ENCODE measurements at places on chromosomes 6 and 20.

DNA sequence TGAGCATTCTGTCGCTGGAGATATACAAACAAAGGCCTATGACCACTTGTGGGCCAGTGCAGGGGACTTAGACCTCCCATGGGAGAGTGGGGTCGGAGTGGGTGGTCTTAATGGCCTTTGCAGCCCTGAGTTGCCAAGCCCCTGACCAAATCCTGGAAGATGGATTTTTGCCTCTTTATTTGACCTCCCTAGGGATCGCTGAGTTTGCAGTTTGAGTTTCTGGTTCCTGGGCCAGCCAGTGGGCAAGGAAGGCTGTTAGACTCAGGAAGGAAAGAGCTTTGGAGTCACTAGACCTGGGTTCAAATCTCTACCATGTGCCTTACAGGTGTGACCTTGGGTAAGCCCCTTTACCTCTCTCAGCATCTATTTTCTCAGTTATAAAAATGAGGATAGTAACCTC lies 94.1 kb downstream of the CD40 start:
- DNase-seq = no peak

- DNase-seq = no peak
Observed at GRCh38 chr6:143400258-143401067, 50.0 kb downstream of the ADAT2 start.

DNA sequence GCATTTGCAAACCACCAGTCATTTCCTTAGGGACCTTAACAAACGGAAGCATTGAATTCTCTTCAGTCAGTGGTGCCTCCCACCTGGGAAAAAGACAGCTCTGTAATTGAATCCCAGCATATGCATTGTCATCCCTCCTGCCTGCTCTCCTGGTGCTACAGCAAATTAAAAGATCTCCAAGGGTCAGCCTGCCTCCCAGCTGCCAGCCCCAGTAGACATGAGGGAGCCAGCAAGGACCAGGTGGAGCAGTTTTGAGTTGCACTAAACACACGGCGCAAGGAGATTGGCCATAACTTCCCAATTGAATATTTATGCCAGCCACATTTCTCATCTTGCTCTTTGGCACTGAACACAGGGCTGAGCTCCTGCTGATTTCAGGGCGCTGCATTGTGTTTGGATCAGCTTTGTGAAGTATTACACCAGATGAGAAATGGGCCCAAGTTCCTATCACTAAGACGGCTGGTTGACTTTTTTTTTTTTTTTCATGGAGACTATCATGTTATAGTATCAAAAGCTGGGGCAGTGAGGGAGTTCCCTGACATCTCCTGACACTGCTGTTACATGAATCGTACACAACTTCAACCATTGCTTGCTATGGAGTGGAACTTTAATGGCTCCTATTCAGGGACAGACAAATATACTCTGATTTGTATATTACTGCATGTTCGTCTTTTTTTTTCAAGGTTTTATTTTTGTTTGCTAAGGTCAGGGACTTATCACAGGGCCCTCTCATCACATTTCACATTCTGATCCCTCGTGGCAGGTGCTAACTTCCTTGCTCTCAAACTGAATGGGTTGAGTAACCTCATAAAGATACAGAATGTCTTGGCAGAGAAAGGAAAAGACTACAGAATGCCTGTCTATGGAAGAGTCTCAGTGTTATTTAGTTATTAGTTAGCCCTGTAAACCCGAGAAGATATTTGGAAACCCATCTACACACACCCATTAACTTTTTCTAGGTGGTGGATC lies 191.1 kb downstream of the EYA4 start:
- no peak for DNase-seq

- no peak for DNase-seq
Observed at GRCh38 chr6:101404775-101405174, 11.3 kb downstream of the GRIK2 start.

- DNase-seq = no peak
Observed at GRCh38 chr6:24825130-24825630, 26.5 kb upstream of the ARMH2 start.

DNA sequence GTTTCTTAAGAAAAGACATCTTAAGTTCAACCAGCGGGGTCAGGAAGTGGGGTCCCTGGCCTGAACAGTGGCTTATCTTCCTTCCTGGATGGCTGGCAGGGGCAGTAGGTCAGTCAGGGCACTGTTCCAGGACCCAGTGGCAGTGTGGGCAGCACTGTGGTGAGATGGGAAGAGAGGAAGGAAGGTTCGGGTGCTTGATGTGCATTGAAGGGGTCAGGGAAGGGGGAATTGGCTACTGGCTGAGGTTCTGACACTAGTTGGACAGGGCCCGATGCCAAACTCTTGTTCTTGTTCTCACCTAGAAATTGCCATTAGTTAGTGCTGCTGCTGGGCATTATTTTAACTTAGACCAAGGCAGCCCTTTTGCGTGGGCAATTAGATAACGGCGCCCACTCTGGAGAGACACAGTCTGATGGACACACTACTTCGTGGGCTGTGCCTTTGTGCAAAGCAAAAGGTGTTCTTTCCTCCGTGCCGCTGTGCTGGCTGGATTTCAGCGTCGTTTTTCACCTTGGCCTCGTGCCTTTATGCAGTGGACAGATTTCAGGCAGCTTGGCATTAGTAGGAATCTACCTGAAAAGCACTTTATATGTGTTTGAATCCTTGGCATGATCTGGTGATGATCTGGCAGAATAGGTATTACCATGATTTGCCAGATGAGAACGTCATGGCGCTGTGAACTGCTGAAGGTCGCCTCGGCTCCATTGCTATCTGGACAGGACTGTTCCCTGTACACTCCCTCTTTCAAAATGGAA lies 30.3 kb downstream of the UTRN start:
- no peak for DNase-seq

GRCh38 chr6:140437619-140438345 lies 1063.3 kb upstream of the CITED2 start:
- DNase-seq = no peak

DNA sequence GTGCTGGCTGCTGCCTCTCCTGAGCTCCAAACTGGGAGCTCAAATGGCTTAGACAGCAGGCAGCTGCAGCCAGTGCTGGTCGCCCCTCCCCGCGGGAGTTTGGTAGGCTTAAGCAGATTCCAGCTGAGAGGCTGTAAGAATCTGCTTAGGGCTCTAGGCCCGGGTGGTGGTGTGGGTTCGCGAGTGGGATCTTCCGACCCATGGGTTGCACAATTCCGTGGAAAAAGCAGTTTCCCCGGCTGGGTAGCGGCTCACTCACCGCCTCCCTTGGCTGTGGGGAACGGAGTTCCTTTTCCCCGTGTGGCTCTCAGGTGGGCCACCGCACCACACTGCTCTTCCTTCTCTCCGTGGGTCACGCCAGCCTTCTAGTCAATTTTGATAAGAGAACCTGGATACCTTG lies 232.5 kb downstream of the PKHD1 start:
- DNase-seq = no peak

GRCh38 chr6:39422238-39422637 lies 99.7 kb upstream of the KCNK16 start:
- no peak for DNase-seq

All from GM04504 (cell line).